ENCODE measurements at places on chromosomes 6 and 20.

- no peak for DNase-seq
Observed at GRCh38 chr20:42313704-42314103, 695.5 kb upstream of the CHD6 start.

GRCh38 chr20:59680148-59680650 is 75.9 kb downstream of the PHACTR3 start:
- DNase-seq, result no peak

- no peak for DNase-seq
Observed at GRCh38 chr20:6909608-6910007, 142.1 kb downstream of the BMP2 start.

DNA sequence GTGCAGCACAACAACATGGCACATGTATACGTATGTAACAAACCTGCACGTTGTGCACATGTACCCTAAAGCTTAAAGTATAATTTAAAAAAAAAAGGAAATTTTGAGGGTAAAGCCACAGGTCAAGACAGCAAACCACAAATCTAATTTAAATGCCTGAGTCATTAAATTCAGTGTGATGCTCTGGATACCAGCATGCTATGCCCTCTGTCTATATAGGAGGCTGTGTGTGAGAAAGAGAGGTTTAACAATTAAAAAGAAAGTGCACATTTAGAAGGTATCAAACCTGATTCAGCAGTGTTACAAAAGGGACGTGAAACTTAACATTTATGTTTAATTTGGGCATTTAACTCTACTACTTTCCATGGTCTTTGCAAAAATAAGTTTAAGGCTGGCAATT is 276.3 kb downstream of the ADGRB3 start:
- no peak for DNase-seq

- DNase-seq, result no peak
Observed at GRCh38 chr20:1788044-1788443, 107.2 kb upstream of the SIRPA start.

DNA sequence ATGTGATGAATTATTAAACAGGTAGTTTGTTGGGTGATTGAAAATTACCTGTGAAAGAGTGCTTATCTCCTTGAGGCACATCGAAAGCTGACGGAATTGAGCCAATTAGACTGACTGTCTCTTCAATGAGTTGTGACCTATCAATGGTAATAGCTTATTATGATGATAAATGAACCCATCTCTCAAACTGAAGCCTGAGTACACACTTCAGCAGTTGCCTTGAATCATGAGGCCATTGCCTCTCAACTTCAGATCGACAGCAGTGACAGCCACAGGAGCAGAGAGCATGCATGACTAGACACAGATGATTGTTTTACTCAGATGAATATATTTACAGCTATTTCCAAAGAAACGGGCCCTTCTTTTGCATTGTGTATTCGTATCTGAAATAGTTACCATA is 323.9 kb downstream of the LAMA2 start:
- no peak for DNase-seq

All from CD4-positive, alpha-beta T cell treated with Interleukin-15 for 4 hours (primary cell).